GM23248 (cell line): ENCODE measurements at places on chromosomes 16 and 17.

DNA sequence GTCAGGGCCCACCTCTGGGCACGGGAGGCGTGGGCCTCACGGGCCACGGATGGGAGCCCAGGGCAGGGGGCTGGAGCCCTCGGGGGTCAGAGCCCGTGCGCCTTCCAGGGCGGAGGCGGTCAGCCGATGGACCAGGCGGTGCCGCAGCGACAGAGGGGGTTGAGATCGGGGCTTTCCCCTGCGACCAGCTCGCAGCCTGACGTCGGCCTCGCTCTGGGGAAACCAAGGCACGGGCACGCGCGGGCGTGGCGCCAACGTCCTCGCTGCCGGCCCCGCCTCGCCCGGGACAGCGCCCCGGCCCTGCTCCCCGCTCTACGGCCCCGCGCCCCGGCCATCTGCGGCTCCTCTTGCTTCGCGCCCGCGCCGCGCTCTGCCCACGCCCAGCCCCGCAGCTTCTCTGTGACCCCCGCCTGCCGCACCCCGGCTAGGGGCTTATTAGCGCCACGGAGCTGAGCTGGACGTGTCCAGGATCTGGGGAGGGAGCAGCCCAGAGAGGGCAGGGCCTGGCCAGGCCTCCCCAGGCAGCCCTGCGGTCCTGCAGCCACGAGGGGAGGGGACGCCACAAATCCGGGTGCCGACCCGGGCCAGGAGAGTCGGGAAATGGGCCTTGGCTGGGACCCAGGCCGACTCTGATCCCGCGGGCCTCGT is 13.5 kb downstream of the ACTG1 start:
- DNase-seq: no peak

DNA sequence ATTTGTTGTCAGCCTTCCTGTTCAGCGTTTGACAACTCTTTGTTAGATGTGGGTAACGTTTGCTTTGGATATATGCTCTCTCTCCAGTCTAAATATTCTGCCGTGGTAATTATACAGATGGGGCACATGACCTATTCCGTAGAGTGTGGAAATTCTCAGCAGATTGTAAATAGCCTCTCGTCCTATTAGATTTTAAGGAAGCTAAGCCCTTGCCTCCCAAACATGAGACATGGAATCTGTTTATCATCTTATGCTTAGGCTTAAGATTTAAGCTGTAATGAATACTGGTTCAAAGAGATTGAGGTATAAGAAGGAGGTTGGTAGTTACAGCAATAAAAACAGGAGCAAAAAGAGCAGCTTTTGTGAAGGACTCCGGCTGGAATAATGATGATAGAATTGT is 87.4 kb downstream of the RBFOX1 start:
- no peak for DNase-seq

- peak; percentile 90 for DNase-seq
Measured at GRCh38 chr16:53503991-53504663, 1.1 kb upstream of the AKTIP start.

- DNase-seq: no peak
Measured at GRCh38 chr17:2952174-2952845, 111.1 kb downstream of the OR1D5 start.

- no peak for DNase-seq
Measured at GRCh38 chr16:58842156-58842555, 108.0 kb upstream of the GOT2 start.

DNA sequence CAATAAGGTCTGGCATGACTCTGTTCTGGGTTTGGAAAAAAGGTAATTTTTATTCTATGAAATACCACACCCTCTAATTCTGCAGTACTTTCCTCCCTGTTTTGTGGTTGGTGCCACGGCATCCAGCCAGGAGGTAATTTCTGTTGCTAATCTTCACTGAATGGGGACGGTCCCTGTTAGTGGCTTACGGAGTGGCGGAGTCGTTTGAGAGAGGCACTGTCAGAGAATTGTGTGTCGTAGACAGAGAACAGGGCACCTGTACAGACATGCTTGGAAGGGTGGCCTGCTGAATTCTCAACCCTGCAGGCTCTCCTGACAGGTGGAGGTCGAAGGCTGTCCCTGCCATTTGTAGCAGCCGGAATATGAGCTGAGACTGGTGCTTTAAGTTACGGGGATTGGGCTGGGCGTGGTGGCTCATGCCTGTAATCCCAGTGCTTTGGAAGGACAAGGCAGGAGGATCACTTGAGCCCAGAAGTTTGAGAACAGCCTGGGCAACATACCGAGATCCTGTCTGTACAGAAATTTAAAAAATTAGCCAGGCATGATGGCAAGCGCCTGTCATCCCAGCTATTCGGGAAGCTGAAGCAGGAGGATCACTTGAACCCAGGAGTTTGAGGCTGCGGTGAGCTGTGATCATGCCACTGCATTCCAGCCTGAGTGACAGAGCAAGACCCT is 33.2 kb downstream of the EEF2K start:
- DNase-seq: no peak

- no peak for DNase-seq
Measured at GRCh38 chr17:71023249-71024030, 854.1 kb downstream of the KCNJ2 start.
